B cell (primary cell): ENCODE measurements at places on chromosomes 3 and 15.
A peak's percentile ranks its signal among the peaks of the same experiment; 100 is the strongest.

GRCh38 chr3:29026959-29027358 is 253.9 kb upstream of the RBMS3 start:
- no peak for DNase-seq

DNA sequence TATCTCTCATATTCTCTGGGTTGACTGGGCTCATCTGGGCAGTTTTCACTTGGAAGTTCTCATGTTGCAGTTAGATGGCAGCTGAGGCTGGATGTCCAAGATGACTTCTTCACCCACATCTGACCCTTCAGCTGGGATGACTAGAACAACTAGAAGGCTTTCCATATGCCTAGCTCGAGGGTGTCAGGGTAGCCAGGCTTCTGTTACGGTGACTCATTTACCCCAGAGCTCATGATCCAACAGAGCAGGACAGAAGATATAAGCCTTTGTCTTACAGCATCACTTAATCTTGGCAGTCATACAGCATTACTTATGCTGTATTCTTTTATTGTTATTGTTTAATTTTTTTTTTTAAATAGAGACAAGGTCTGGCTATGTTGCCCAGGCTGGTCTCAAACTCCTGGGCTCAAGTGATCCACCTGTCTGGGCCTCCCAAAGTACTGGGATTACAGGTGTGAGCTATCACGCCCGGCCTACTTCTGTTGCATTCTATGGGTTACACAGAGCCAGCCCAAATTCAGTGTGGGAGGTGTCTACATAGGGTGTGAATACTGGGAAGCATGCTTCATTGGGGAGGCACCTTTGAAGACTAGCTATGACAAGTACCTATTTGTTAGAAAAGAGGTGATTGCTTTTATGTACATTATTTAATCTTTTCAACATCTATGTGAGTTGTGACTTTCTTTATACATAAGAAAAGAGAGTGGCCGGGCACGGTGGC is 10.7 kb downstream of the HMCES start:
- DNase-seq, result no peak

DNA sequence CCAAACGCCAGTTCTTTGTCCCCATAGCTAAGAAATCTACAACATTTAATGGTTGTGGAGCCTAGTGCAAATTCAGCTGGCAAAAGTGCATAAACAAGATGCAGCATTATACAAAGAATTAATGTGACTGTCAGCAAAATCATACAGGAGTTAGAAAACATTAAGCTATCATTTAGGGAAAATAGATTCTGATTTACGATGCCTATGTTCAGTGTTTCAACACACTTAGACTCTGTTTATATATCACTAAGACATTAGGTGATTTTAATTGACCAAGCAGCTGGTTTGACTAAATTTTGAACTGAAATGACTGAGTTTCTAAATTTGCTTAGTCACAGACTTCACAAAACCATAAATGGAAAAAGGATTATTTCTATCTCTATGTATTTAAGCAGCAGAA is 1076.8 kb downstream of the TBL1XR1 start:
- DNase-seq, result no peak

DNA sequence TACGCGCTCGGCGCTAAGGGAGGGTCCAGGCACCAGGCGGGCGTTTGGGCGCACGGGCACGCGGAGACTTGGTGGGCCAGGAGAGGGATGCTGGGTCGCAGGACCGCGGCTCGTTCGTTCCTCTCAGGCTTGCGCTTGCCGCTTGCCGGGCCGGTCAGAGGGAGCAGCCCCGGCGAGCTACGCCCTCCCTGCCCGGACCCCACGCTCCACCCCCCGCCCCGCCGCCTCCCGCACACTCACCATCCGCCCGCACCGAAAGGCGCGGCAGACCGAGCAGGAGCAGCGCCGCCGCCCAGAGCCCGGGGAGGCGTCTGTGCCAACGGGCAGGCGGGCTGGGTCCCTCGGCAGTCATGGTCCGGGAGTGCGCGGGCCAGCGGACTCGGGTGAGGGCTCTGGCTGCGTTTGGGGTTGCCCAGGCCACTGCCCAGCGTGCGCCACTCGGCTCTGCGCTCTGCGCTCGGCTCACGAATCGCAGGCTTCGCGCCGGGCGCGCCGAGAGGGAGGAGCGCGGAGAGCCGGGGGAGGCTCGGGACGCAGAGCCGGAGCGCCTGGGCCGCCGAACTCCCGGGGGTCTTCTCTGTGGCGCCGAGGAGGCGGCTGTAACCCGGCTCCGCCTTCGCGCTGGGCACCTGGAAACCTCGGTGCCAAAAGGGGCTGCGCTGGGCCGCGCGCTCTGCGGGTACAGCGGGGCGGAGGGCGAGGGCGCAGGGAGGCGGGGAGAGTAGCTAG is at the start of gene SUSD5:
TSS of gene SUSD5 (minus strand) at position 365 of the 729 bp plus-strand sequence. CDS start at position 352, 13 bp downstream.
- DNase-seq, result peak; percentile 37

GRCh38 chr3:23601091-23601822 is 204.5 kb upstream of the UBE2E1 start:
- no peak for DNase-seq

GRCh38 chr15:60793656-60794055 is 314.7 kb upstream of the ICE2 start:
- no peak for DNase-seq

DNA sequence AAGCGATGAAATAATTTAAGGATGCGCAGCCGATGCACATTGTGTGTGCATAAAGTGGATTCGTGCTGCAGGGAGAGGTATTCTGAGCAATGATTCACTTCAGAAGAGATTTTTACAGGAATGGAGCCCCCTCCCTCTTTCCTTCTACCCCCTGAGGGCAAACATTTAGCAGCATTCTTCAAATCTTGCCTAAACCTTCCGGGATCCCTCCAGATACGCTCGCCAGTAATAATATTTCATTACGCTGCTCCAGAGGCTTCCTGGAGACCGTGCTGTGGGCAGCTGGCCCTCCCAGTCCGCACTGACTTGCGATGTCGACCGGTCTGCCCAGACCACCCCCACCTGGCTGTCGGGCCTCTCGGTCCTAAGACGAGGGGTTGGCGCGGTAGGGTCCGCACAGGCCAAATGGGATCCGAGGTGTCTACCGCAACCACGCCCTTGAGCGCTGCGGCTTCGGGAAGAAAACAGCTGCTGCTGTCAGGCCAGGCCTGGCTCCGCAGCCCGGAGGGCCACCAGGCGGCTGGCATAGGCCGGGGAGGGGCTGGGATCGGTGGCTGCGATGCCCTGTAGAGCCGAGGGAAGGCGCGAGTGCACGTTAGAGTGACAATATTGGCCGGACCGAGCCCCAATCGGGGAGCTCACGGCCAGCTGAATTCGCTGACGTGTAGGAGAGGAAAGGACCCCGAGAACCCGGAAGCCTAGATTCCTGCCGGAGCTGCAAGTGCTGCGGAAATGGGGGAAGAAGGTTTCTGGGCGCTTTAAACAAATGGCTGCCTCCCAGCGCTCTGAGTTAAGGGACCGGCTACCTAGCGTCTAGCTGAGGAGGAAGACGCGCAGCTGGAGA is 14.3 kb downstream of the ZIC4 start:
- DNase-seq, result no peak

DNA sequence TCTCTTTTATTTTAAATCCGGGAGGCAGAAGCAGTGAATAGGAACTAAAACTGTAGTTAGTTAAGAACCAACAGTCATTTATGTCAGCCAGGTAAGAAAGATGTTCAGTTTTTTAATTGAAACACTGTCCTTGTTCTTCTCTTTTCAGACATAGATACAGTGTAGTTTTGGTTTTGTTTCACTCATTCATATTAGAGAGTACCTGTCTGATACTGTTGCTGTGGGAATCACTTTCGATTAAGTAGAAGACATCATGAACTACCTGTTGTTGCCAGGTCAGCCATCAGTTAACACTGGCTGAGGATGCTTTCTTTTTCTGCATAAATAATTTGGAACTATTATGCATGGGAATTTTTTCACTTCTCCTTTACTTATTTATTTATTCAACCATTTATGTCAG is 700.4 kb downstream of the OTOL1 start:
- no peak for DNase-seq

- no peak for DNase-seq
Observed at GRCh38 chr3:36738702-36739101, 25.7 kb downstream of the DCLK3 start.

DNA sequence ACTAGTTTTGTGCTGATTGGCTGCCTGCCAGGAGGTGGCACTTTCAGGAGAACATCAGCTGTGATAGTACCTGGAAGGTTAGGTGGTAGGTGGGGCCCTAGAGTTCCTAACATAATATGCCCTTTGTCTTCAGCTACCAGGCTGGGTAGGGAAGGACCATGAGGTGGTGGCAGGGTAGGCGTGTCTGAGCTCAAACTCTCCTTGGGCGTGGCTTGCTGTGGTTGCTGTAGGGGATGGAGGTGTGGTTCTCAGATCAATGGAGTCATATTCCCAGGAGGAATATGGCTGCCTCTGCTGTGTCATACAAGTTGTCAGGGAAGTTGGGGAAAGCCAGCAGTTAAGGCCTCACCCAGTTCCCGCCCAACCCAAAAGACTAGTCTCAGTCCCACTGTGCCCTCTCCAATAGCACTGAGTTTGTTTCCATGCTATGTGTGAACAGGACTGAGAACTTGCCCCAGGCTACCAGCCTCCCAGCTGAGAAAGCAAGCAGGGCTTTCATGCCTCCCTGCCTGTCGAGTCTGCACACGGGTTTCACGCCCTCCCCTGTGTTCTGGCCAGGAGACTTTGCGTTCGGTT is 107.7 kb downstream of the CHCHD4 start:
- no peak for DNase-seq

GRCh38 chr15:38522922-38523321 is 41.7 kb downstream of the RASGRP1 start:
- no peak for DNase-seq

DNA sequence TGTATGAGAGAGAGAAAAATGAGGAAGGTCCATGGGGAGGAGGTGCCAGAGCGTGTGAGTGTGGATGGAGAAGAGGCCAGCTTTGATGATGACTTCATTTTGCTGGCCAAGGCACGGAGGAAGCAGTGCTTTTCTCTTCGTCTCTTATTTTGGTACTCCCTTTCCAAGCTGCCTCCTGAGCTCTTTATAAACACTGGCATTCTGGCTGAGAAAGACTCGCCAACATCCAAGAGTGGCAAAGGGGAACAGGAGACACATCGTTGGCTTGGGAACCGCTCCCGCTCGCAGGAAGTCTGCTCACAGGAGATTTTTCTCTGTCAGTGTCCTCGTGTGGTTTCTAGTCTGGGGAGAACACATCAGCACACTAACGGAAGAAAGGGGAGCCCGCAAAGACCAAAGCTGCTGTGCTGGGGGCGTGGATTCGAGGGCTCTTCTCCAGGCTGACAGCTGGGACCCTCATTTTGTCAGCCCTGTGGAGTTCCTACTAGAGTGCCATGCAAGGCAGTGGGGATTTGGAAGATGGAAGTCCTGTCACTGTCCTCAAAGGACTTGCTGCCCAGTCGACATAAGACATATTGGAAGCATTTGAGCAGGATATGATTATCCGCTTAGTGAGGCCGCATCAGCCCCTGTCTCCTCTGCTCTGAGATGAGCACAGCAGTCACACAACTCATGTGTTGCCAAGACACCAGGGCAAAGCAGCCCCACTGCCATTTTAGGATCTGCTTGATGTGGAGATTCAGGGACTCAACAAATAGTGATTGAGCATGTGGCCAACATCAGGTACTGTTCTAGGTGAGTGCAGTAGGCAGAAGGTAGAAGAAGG is 8.0 kb upstream of the SEMA4B start:
- no peak for DNase-seq

GRCh38 chr3:128412180-128413002 is 54.3 kb downstream of the DNAJB8 start:
- no peak for DNase-seq

DNA sequence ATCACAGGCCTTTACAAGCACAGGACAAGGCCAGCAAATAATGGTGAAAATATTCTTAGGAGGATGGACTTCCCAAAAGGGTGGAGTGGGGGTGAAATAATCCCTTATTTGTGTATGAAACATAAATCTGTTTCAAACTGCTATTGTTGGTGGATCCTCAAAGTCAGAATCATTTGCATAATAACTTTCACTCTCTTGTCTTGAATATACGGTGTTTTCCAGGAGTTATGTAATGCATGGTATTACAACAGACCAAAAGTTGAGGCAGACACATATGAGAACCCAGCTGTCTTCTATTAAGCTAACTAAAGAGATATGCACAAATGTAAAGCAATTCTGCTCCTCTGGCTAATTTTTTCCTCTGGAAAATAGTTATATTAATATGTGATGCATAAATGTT is 57.7 kb downstream of the PRTG start:
- DNase-seq, result peak; percentile 26

GRCh38 chr15:91782221-91782620 is 71.3 kb upstream of the SLCO3A1 start:
- no peak for DNase-seq

DNA sequence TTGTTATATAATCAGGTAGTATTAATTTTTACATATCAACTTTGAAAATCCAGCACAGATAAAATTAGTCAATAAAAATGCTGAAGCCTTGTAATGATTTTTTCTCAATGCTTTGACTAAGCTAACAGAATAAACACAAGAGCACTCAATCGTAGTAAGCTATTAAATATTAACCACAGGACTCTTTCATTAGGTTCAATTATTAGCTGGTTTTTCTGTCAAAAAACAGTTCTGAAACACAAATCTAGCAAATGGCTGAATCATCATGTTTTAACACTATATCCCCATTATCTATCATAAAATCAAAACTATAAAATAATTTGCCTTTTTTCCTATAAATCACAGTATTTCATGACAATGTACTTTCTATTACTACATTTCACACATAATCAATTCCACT is 69.6 kb downstream of the PLOD2 start:
- no peak for DNase-seq

DNA sequence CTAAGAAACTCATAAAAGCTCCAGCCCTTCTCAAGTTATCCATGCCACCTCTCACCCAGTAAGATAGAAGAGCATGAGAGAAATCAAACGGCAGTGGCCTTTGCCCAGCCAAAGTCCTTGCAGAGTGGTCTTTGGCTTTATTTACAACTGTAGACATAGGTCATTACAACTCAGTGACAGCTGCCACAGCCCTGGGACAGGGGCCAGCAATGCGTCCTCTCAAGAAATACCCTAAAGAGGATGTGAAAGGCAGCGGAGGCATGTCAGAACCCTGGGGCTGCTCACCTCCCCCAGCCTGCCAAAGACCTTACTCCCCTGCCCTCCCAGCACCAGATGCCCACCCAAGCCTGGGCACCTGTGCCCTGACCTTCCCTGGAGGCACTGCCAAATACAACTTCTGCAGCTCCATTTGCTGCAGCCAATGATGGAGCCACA is 6.3 kb downstream of the ACAA1 start:
- DNase-seq, result no peak

GRCh38 chr3:143001369-143002082 is at the start of gene U2SURP:
Gene U2SURP (plus strand): TSS chr3:143001570. CDS start chr3:143001629, 59 bp downstream.
- peak; percentile 95 for DNase-seq

- peak; percentile 34 for DNase-seq
Observed at GRCh38 chr3:129593595-129594339, 12.7 kb downstream of the PLXND1 start.

- DNase-seq, result peak; percentile 83
Observed at GRCh38 chr3:50154840-50155490, at the start of gene SEMA3F. Gene SEMA3F (plus strand): TSS chr3:50155324. CDS start chr3:50159623, 4,299 bp downstream.

DNA sequence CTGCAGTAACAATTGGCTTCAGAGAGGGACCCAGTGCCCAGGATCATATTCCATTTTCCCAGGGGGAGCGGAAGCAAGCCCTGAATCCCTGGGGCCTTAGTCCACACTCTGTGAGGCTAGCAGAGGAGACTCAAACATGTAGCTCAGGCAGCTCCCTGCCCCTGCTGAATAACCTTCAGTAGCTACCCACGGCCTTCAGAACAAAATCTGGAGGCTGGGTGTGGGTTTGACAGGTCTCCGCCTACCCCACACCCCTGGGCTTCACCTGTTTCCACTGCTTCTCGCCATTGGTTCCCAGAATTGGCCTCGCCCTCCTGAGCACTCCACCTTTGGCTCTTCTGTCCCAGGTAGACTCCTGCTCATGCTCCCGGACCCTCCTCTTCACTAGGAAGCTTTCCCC is 93.6 kb upstream of the ATP2B2 start:
- no peak for DNase-seq

- no peak for DNase-seq
Observed at GRCh38 chr3:188776447-188776846, 395.3 kb upstream of the TPRG1 start.
